ENCODE measurements at places on chromosomes 2 and 18.

- DNase-seq: no peak
Measured at GRCh38 chr2:31266804-31267203, 32.9 kb downstream of the EHD3 start.

DNA sequence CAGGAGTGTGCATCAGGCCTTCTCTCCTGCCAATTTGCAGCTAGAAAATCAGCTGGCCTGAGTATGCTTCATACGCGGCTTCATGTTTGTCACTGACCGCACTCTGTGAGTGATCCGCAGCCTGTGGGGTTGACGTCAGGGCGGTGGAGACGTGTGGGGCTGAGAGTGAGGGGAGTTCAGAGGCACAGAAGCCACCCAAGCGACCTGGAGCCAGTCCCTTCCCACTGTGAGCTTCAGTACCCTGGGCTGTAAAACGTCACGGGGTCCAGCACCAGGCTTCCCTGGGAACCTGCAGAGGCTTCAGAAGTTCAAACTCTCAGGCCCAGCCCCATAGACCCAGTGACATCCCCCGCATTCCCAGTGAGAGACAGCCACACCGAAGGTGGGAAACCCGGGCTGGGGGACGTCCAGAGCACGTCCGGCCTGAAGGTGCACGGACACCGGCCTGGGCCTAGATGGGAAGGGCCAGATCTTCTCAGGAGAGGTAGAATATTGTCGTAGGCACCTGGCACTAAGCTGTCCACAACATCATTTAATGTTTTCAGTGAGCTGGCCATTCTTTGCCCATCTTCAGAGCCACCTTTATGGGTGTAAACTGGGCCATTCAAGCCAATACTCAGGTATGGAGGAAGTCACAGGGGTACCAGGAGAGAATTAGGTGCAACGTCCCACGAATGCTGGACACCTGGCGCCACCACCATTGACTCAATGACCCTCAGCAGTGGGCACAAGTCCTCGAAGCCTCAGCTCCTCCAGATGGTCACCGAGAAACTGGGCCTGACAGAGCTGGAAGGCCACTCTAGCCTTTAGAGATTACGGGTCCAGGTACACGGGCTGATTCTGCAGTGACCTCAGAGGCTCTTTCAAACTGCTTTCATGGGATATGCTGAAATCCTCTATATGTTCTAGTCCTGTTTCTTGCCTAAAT, 235.6 kb upstream of the MYT1L start:
- no peak for DNase-seq

GRCh38 chr18:48819276-48819675, 131.5 kb downstream of the SMAD7 start:
- DNase-seq: peak; percentile 78

GRCh38 chr2:134170700-134171099, 83.2 kb upstream of the MGAT5 start:
- no peak for DNase-seq

DNA sequence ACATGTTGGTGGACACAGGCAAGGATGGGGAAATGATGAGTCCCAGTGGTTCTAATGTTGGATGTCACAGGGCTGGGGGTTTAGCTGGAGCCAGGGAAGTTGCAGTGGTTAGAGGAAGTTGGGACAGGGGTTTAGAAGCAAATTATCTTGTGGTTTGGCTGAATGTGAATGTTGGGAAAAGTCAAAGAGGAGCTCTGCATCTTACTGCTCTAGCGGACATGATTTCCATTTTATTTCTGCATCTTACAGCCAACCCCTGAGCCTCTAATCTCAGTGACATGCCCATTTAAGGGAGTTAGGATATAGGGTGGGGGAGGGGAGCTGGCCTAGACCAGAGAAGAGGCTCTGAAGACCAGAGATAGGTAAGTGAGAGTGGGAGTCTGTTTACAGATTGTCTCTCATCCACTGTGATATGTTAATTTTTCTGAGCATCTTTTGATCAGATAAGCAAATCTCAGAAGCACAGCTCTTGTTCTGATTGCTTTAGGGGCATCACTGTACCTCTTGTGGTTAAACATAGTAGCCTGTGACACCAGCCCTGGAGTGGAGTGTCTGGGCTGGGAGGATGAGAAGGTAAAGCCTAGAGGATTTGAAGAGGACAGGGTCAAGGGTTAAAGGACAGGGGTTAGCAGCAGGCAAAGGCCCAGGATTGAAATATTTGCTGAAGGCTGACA, 43.6 kb downstream of the SETBP1 start:
- no peak for DNase-seq

DNA sequence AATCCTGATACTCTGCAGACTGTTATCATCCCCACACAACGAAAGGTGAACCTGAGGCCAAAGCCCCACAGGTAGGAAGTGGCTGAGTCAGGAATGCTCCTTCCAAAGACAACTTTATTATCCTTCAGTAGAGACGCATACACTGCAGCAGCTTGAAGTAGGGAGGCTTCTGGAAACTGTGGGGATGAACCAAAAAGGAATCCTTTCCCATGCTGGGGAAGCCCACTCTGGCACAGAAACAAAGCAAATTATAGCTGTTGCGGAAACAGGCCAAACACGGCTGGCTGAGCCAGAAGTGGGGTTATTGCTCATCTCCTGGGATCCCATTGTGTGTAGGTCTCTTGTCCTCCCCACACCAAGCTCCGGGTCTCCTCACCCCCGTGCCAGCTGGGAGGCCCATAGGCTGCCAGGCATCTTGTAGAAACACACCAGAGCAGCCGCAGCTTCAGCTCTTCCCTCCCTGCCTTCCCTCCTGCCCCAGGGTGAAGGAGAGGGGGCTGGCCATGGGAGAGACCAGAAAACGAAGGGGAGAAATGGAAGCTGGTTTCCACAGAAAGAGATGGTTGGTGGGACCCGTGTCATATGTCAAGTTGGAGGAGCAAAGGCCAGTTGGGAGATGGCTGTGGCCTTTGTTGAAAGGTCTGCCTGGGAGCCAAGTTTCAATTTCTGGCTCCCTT, 176.9 kb upstream of the NABP1 start:
- no peak for DNase-seq

DNA sequence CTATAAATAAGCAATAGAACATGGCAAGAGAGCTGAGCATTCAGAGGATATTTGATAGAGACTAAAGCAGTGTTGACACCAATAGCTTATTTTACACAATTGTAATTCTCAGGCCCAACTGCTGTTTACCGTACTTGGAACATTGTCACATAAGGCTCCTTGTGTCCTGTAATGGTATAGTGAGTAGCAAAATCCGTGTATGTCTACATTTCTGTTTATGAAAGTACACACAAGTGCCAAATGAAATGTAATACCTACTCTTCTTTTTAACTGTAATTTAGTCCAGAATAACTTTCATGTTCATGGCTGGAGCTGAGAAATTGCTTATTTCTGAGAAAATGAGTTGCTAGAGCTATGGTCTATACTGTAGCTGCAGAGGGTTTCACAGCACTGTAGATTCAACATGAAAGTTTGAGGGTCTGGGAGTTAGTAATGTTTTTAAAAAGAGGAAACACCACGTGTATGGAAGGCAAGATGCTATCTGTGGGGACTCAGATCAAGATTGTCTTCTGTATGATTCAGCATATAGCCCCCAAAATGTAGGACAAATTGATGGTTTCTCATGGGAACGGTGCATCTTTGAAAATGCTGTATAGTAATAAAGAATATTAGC, 110.2 kb upstream of the NOSTRIN start:
- no peak for DNase-seq

GRCh38 chr2:164151522-164151921, 415.7 kb upstream of the FIGN start:
- DNase-seq: peak; percentile 64

- no peak for DNase-seq
Measured at GRCh38 chr2:239012936-239013677, 165.2 kb downstream of the TWIST2 start.

DNA sequence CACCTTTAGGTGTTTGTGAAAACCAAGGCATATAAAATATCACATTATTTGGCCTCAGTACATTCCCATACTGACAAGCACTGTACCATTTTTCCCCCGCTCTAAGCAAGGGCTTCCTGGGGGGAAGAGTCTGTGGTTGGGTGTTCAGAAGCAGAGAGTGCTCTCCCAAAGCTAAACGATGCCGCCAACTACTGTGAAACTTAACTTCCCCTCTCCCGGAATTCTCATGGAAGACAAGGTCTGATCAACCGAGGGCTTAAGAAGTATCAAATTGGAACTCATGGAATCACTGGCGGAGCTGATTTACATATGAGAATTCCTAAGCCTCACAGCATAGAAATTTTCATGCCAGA, 433 bp upstream of the MFF start:
- DNase-seq: no peak

- no peak for DNase-seq
Measured at GRCh38 chr2:142748559-142749099, 128.8 kb upstream of the KYNU start.

DNA sequence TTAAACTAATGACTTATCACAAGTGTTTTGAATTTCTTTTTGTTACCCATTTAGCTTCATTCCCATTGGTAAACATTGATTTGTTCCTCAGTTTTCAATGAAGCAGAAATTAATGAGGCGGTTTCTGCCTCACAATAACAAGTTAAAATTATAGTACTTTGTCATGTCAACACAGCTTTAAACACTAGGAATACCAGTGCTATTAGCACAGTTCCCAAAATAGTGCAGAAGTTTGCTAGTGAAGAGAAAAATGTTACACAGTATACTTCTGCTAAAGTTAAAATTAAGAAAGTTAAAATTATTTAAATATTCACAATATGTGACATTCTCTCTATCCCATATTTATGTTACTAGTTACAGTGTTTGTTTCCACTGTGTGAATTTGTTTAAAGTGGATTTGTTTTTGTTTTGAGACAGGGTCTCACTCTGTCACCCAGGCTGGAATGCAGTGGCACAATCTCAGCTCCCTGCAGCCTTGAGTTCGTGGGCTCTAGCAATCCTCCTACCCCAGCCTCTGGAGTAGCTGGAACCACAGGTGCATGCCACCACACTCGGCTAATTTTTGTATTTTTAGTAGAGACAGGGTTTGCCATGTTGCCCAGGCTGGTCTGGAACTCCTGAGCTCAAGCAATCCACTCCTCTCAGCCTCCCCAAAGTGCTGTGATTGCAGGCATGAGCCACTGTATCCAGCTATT, 3.8 kb upstream of the CHN1 start:
- DNase-seq: no peak

Measured in left cardiac atrium (tissue), 4 donors.